C1 segment of cervical spinal cord (tissue), 14 donors: ENCODE measurements at places on chromosomes 6 and 20.

DNA sequence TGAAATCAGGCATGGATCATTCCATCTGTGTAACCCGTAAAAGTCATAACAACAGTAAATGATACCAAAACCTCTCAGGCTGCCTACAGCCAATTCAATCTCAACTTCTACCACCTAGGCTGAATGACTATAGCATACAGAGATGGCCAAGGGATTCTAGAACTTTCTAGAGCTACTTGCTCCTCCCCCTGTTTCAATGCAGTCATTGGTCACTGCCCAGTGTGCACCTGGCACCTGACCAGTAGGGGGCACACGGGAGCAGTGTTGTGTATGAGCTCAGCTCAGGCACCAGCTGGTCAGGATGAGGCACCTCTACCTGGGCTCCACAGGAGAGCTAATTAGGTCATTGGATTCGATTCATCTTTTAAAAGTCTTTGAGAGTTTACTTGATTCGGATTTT lies 86.2 kb downstream of the PLEKHG1 start:
- DNase-seq, result no peak

DNA sequence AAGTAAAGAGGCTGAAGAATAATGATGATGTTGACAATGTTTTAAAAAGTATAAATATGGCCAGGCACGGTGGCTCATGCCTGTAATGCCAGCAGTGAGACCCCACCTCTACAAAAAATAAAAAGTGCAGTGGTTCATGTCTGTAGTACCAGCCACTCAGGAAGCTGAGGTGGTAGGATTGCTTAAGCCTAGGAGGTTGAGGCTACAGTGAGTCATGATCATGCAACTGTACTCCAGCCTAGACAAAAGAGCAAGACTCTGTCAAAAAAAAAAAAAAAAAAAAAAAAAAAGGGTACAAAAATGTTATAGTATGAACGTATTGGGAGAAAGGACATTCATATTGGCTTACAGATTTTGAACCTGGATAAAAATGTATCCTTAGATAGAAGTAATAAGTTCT lies 543.1 kb upstream of the IRAK1BP1 start:
- DNase-seq, result no peak

- DNase-seq, result no peak
These were observed 44.5 kb downstream of the RPRD1B start for GRCh38 chr20:38078084-38078483.

- no peak for DNase-seq
These were observed 217.5 kb downstream of the TINAG start for GRCh38 chr6:54525731-54526130.

DNA sequence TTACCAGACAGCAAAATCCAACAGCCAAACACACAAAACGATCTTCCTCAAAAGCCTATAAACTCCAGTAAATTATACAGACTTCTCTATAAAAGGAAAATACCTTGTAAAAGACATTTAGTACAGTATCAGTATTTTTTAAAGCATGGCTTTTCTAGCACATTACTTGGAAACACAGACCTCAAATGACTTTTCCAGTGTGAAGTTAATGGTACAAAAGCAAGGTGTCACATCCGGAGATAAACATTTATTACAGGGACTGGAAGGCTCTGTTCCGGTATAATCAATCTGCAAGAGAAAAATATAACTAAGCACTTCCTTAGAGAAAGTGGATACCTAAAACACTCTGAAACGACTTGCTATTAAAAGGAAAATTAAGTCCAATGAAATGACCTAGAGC lies 17.1 kb downstream of the TMEM30A start:
- DNase-seq, result no peak

DNA sequence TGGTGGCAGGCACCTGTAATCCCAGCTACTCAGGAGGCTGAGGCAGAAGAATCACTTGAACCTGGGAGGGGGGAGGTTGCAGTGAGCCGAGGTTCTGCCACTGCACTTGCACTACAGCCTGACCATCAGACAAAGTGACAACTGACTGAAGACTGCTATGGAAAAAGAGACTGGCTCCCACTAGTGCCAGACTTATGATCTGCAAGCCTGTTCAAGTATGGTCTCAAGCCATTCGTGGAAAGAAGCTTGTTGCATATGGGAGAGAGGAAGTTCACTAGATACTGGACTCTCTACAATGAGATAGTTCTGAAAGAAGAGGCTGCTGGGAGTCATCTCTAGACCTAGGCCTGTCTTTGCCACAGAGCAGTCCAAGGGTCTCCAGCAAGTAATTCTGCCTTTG lies 26.7 kb downstream of the MDN1 start:
- no peak for DNase-seq

GRCh38 chr6:165146456-165146855 lies 162.9 kb downstream of the C6orf118 start:
- peak; percentile 15 for DNase-seq

- peak; percentile 89 for DNase-seq
These were observed at the start of gene CITED2 for GRCh38 chr6:139374357-139375225. Gene CITED2, minus strand, starts transcription at chr6:139374648. Its CDS starts 704 bp downstream, at chr6:139373944.

- no peak for DNase-seq
These were observed 577.8 kb downstream of the MAFB start for GRCh38 chr20:40111282-40111681.

DNA sequence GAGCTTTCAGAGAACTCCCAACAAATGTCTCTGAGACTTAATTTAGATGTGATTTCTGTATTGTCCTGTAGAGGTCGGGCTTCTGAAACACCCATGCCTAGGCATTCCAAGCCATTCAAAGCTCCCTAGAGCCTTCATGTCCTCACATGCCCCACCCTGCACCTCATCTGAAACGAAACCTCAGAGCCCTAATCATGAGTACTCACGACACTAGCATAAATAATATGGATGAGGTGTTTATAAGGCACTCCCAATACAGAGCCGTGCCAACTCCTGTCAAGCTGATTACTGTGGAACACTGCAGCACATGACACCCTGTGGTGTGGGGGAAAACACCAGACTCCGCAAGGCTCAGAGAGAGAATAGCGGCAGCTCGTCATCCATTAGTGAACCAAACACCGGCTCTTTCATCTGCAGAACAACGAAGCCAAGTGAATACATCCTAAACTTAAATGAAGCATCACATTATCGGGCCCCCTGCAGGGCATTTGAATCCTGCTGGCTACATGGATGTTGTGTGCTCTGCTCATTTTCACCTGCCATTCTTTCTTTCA lies 83.8 kb downstream of the FNDC1 start:
- DNase-seq, result no peak

DNA sequence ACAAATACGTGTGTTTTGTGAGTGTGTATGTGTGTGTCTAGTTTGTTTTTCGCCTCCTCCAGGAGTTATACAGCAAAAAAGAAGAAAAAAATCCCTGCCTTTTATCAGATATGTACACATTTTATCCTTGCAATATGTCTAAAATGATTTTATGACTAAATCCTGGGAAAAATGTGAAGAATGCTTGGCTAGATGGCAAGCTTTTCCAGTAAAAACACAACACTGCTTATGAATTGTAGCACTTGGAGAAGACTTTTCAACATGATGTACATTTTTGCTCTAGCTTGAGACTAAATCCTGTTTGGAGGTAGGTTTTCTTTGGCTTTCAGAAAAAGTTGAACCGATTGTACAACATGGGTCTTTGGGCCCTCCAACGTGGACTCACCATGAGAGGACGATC lies 160.2 kb downstream of the GMPR start:
- DNase-seq, result no peak

GRCh38 chr20:11867291-11867919 lies 50.3 kb upstream of the BTBD3 start:
- DNase-seq, result no peak

- DNase-seq, result no peak
These were observed 7.6 kb upstream of the MICA start for GRCh38 chr6:31395832-31396231.

GRCh38 chr6:149403534-149403933 lies 3.5 kb downstream of the SUMO4 start:
- DNase-seq, result no peak

- DNase-seq, result no peak
These were observed 464.2 kb downstream of the QKI start for GRCh38 chr6:163878698-163879097.

GRCh38 chr6:101762851-101763250 lies 369.3 kb downstream of the GRIK2 start:
- no peak for DNase-seq

GRCh38 chr6:36430351-36430750 lies 12.3 kb downstream of the PXT1 start:
- DNase-seq, result no peak

DNA sequence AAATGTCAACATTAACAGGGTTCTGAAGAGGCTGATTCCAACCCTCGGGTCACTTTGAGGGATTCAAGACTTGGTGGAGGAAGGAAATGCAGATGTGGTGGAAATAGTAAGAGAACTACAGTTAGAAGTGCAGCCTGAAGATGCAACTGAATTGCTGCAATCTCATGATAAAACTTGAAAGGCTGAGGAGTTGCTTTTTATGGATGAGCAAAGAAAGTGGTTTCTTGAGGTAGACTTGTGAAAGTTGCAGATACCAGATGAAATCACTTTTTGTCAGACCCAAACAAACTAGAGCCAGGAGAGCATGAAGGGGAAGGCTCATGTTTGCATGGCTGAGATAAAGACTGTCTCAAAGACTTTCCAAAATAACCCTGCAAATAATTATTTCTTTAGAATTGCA lies 16.2 kb downstream of the ANKRD6 start:
- no peak for DNase-seq

DNA sequence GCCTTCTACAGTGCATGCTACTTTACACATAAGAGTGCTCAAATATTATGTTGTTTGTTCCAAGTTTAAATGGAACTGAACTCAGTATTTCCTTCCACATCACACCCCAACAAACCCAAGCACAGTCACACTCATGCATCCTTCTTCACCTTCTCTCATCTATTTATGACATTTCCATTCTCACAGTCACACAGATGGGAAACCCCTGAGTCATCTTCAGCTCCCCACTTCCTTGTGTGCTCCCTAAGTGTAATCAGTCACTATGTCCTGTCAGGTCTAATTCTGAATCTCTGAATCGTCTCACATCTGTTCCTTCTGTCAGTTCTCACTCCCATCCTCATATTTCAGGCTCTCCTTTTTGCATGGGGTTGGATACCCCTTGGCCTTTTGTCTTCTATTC lies 96.0 kb downstream of the RIMS1 start:
- no peak for DNase-seq

- no peak for DNase-seq
These were observed 75.7 kb downstream of the GCLC start for GRCh38 chr6:53469163-53469562.

GRCh38 chr6:37289931-37290330 lies 32.0 kb upstream of the TMEM217 start:
- DNase-seq, result no peak

DNA sequence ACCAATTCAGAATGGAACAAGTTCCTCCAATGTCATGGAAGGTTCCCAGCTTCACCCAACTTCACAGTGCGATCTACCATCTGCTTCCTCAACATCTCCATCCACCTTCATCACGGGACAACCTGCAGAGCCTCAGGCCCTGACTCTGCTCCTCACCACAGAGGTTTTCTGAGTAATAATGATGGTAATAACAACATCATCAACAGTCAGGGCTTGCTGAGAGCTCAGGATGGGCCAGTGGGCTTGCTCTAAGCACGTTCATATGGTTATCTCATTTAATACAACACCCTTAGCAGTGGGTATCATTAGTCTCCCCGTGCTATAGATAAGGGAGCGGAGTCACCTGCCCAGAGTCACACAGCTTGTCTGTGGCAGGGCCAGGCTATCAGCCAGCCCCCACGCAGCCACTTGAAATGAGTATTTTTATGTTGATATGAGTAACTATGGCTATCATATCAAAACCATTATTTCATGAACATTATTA lies 38.6 kb downstream of the PREX1 start:
- DNase-seq, result no peak

GRCh38 chr6:109023356-109023925 lies 71.2 kb downstream of the SESN1 start:
- no peak for DNase-seq

DNA sequence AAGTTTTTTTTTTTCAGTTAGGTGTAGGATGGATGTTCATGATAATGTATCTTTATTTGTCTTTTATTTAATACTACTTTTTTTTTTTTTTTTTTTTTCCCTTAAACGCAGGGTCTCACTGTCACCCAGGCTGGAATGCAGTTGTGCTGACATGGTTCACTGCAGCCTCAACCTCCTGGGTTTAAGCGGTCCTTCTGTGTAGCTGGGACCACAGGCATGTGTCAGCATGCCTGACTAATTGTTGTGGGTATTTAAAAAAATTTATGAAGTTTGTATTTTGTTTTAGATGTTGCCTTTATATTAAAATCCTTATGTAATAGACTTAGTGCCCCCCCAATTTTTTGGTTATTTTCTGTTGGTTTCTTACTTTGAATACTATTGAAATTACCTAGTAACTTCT lies 42.6 kb downstream of the NCOA3 start:
- no peak for DNase-seq

DNA sequence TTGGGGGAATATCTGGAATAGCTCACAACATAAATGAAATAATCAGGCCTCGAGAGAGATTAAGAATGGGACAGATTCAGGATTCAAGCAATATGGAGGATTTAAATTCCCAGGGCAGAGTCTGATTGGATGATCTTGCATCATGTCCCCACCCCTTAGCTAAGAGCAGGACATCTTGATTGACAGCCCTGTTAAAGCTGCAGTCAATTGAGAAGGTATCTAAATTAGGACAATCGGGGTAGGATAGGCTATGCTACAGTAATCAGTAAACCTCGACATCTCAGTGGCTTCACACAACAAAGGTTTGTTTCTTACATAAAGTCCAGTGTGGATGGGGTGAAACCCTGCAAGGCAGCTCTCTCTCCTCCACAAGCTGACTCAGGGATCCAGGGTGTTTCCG lies 109.5 kb downstream of the EYA2 start:
- no peak for DNase-seq

GRCh38 chr20:46546936-46547335 lies 3.5 kb downstream of the OCSTAMP start:
- DNase-seq, result no peak

DNA sequence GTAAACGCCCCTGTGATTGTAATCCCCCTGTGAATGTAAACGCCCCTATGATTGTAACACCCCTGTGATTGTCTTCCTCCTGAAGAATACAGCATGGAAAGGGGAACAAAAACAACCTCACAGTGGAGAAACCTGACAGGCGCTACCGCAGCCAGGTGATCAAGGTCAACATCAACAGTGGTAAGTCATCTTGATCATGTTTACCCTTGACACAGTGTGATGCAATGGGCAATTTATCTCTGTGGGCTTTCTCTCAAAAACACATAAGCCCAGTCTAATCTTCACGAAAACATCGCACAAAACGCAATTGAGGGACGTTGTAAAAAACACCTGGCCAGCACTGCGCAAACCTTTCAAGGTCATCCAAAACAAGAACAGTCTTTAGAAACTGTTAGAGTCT lies 277.2 kb downstream of the PRKN start:
- DNase-seq, result no peak

DNA sequence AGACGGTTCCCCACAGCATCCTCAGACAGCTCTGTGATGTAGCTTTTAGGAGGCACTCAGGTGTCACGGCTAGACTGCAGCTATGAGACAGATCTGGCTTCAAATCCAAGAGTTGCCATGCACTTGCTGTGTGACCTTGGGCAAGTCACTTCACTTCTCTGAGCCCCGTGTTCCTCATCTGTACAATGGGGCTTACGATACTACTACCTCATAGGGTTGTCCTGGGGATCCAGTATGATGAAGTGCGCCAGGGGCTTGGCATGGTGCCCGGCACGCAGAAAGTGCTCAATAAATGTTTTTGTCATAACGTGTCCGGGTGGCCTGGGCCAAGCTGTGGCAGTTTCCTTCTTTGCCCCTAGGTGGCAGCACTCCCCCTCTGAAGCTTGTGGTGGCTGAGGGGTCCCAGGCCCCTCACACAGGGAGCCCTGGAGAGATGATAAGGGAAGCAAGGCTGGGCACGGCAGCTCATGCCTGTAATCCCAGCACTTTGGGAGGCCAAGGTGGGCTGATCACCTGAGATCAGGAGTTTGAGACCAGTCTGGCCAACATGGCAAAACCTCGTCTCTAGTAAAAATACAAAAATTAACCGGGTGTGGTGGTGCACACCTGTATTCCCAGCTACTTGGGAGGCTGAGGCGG lies 19.1 kb upstream of the CHMP4B start:
- no peak for DNase-seq
